ENCODE measurements at places on chromosomes 1 and 21.
A peak's percentile ranks its signal among the peaks of the same experiment; 100 is the strongest.

DNA sequence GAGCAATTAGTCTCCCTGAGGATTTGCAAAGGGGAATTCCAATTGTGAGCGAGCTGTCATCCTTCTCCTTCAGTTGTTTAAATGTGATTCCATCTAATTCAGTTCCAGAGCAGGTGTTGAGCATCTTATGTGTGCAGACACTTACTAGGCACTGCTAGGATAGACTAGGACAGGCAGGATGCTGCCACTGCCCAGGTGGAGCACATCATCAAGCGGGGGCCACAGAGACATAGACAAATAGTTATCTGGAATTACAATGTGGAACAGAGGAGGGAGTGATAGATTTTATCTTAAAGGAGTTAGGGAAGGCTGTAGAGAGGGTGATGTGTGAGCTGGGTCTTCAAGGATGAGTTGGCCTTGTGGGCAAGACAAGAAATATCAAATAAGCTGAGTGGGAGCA, 55.9 kb downstream of the CDC7 start:
- DNase-seq = no peak

DNA sequence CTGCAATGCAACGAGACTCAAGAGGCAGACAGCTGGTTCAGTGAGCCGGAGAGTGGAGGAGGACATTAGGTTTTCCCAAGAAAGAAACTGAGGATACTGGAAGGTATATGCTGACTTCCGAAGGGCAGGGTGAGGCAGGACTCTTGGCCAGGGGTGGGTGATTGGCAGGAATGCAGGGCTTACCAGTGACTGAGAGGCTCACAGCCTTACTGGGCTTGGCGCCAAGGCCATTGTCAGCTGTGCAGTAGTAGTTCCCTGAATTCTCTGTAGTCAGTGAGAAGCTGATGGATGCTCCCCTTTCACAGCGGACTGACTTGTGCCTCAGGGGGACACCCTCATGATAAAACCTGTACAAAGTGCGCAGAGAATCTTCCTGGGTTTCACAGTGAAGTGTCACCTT, 9.6 kb downstream of the FCRL5 start:
- DNase-seq = no peak

- DNase-seq = no peak
Observed at GRCh38 chr1:41955461-41956159, 36.9 kb upstream of the HIVEP3 start.

DNA sequence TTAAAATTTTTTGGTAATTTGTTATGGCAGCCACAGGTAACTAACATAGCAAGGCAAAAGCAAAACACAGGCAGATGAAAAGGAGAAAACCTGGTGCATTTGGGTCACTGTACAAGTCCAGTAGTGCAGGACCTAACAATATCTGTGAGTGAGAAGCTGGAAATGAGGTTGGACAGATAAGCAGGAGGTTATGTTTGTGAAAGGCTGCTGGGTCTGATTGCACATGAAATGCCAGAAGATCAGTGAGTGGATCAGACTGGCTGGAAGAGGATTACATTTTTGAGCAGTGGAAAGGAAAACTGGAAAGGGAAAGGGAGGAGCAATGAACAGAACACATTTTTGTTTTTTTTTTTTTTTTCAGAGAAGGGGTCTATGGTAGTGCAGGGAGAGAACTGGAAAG, 73.6 kb downstream of the CYYR1 start:
- no peak for DNase-seq

DNA sequence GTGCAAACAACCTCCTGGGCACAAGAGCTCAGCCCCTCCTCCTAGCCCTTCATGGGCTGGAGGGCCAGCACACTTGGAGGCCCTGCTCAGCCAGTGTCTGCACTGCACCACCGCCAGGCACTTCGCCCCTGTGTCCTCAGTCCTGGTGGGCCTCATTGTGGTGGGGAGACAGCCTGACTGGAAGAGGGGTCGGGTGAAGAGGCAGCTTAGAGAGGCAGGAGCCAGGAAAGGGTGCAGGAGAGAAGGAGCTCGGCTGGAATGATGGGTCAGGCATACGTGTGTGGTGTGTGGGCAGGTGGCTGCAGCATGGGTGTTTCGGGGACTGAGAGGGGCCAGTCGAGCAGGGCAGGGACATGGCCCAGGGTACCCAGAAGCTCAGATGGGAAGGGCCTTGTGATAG, 4.1 kb downstream of the WNT3A start:
- DNase-seq = no peak

GRCh38 chr21:44874497-44875315, 1.2 kb upstream of the PTTG1IP start:
- no peak for DNase-seq

GRCh38 chr1:221723018-221723847, 18.7 kb downstream of the DUSP10 start:
- DNase-seq = no peak

GRCh38 chr1:154629061-154629674, 21.2 kb upstream of the ADAR start:
- DNase-seq = no peak

- DNase-seq = no peak
Observed at GRCh38 chr21:21713651-21714180, 715.5 kb downstream of the NCAM2 start.

DNA sequence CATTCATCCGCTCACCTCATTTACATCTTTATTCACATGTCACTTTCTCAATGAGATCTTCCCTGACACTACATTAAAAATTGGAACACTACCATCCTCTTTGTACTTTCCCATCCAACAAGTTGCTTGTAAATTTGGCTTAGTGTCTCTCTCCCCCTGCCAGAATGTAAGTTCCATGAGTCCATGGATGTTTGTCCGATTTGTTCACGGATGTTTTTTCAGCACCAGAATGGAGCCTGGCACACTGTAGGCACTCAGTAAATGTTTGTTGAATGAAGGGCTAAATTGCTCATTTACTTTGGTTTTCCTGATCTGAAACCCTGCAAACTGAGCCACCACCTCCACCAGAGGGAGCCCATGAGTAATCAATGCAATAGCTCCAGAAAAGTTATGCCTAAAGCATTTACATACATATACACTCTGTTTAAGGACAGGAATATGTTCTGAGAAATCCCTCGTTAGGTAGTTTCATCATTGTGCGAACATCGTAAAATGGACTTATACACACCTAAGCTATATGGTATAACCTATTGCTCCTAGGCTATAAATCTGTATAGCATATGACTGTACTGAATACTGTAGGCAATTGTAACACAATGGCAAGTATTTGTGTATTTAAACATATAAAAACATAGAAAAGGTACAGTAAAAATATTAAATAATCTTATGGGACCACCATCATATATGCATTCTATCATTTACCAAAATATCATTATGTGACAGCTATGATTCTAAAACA, 2.8 kb upstream of the EYA3 start:
- peak; percentile 78 for DNase-seq

DNA sequence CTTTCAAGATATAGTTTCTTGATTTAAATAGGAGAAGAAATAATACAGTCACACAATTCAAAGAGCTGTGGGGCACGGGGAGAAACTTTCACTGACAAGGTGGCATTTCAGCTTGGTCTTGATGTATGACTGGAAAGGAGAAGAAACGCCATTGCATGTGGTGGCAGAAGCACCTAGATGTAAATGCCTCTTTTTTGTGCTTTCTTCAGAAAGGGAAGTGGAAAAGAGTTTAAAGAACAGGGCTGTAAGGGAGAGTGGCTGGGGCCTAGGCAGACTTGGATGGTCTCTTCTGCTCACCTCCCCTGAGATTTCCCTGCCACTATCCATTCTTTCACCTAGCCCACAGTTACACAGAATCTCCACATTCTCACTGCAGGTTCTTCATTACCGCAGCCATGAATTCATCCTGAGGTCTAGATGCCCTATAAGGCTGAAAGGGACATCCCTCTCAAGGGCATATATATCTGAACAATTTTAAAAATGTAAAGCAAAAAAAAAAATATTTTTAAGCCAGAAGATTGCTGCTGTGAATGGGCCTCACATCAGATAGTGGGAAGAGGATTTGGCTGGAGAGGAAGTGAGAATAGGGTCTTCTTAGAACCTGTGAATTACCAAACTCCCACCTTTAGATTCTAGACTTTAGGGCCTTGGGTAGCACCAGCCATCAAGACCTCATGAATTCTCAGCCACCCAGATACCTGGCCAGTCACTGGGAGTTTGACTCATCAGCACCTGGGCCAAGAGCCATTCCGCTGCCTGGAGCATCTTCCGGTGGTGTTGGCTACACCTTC, 23.4 kb downstream of the CACNA1E start:
- no peak for DNase-seq

DNA sequence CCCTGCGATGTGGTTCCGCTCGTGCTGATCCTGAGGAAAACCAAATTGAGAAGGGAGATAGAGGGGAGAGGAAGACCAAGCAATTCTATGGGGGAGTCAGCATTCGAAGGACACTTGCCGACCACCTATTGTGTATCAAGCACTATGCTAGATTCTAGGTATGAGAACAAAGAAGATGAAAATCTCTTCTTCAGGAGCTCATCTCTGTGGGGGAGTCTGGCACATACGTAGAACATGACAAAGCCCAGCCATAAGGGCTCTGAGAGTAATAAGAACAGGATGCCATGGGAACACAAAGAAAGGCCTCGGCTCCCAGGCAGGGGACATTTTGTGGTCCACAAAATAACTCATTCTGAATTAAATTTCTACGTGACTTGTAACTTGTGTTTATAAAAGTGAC, 83.7 kb downstream of the WLS start:
- DNase-seq = no peak

GRCh38 chr1:34790985-34791384, 1.8 kb upstream of the GJA4 start:
- no peak for DNase-seq

DNA sequence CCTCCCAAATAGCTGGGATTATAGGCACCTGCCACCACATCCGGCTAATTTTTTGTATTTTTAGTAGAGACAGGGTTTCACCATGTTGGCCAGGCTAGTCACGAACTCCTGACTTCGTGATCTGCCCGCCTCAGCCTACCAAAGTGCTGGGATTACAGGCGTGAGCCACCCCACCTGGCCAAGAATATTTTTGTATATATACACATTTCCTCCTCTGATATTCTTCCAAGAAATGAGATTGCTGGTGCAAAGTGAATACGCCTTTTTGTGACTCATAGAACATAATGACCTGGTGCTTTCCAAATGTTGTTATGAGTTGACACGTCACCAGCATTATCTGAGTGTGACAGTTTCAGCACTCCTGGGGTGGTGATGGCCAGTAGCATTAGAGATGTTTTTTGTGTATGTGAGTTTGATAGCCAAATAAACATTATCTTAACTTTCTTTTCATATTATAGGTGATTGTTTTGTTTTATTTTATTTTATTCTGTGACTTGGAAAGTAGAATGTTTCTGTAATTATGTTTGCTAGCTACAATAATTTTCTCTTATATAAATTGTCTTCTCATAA, 54.9 kb downstream of the KCNK1 start:
- DNase-seq = no peak

GRCh38 chr1:19251305-19252196, at the start of the genes EMC1 and MRTO4:
Gene EMC1, minus strand, starts transcription at chr1:19251524. Its CDS starts 15 bp downstream, at chr1:19251509.
Gene MRTO4, plus strand, starts transcription at chr1:19251805. Its CDS starts 31 bp downstream, at chr1:19251836.
- peak; percentile 89 for DNase-seq

DNA sequence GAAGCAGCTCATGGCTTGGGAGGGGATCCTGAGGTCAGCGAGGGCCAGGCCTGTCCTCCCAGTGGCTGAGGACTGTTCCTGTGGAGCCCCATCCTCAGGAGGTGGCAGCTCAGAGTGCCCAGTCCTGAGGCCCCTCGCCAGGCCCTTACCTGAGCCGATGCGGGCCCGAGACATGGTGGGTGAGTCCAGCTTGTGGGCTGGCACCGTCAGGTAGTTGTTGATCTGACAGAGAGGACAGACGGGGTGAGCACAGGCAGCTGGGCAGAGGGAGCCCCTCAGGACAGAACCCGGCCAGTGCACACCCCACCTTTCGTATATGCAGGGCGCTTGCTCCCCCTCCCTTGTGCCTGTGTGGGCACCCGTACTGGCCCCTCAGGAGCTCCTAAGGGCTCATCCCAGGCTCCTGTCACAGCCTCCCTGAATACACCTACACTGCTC, 53.9 kb downstream of the SLC9A1 start:
- DNase-seq = no peak

Measured in activated CD4-positive, alpha-beta T cell treated with anti-CD3 and anti-CD28 coated beads, Interleukin-2, amount 50 U/mL, for 4 hours (primary cell).